HAP-1 (cell line): ENCODE measurements at places on chromosomes 12 and 14.

- DNase-seq = no peak
Measured at GRCh38 chr14:91919814-91920213, 27.7 kb downstream of the FBLN5 start.

GRCh38 chr12:77932216-77932615 lies 101.5 kb downstream of the NAV3 start:
- no peak for DNase-seq

DNA sequence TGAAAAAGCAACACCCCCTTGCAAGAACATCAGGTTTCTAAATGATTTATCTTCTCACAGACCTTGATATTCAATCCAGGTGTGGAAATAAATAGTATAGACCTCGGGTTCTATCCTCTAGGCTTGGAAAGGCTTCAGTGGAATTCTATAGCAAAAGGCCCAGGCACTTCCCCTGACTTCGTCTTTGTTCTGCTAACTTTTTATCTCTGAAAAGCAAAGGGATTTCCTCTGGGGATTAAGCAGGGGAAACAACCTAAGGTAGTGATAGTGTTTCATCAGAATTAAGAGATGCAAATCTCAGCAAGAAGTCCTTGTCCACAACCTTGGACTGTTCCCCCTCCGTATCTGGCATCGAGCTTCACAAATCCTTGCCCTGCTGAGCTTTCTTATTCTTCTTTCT lies 59.5 kb upstream of the DUSP6 start:
- DNase-seq = no peak

GRCh38 chr12:53103860-53104305 lies 597 bp downstream of the SOAT2 start:
- DNase-seq = no peak

DNA sequence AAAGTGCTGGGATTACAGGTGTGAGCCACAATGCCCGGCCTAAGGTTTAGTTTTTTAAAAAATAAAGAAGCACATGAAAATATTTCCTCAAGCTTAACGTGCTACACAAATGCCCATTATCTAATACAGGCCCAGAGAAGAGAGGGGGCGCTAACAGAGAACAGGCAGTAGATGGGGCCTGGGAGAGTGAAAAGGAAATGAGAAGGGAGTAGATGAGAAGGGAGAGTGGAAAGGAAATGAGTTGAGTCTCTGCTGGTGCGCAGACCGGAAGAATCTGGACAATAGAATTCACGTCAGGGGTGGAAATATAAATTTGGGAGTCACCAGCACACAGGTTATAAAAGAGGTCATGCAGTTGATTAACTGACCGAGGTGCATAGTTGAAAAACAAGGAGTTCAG lies 10.7 kb downstream of the PXN start:
- DNase-seq = no peak

DNA sequence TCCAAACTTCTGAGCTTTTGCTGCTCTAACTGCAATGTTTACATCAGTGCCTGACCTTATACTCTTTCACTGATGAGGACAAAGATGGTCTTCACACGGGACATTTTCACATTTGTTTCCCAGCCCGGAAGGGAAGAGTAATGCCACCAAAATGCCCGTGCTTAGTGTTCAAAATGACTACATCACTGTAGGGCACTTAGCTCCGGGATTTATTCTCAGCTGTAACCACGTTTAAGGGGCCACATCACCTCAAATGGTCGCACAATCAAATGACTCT lies 2.9 kb downstream of the GSG1 start:
- DNase-seq = no peak

- no peak for DNase-seq
Measured at GRCh38 chr12:52147964-52148463, 43.8 kb downstream of the KRT80 start.

DNA sequence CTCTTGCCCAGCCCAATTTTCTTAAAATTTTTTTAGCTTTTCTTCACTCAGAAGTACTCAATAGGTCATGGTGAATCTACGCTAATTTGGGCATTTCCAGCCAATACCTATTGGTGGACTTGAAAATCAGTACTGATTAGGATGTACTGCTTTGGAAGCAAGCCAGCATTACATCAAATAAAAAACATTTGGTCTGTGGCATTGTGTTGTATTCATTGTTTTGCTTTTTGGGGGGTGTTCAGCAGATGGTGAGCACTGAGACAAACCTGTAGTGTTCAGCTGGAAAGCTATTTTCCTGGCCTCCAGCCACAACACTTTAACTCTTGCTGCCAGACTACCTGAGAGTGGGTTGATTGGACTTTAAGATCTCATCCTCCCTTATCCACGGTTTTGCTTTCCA lies 4.0 kb downstream of the MAPKAPK5 start:
- DNase-seq = no peak

DNA sequence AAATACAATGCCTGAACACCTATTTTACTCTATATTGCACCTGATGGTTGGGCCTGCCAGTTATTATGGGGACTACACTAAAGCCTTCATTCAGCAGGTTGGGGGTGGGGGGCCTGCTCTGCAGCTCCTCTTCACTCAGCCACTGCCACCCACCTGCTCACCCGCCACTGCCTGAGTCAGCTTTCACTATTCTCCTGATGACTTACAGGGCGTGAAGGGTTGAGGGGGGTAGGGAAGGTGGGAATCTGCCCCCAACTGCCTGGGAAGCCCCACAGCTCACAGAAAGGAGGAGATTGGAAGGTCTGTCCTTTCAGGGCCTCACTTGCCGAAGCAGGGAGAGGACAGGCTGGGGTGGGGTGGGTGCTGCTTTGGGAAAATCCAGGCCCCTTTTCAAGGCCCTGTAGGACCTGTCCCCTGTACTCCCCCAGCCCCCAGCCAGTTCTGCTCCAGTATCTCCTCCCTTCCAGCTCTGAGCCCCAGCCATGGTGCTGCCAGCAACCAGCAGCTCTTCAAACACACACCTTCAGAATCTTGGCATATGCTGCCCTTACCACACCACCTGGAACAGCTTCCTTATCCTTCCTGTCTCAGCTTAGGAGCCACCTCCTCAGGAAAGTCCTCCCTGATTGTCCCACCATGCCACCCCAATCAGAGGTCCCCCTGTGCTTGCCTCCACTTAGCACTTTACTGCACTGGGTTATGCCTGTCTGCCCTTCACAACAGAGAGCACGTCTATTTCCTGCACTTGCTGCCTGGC lies 33.1 kb downstream of the IRF2BPL start:
- no peak for DNase-seq

- no peak for DNase-seq
Measured at GRCh38 chr14:99925471-99925870, 132.3 kb downstream of the EML1 start.

GRCh38 chr14:105091054-105091516 lies 25.9 kb upstream of the GPR132 start:
- DNase-seq = no peak

- no peak for DNase-seq
Measured at GRCh38 chr12:12185414-12185813, 81.4 kb downstream of the LRP6 start.

GRCh38 chr12:91434081-91434480 lies 251.5 kb upstream of the DCN start:
- DNase-seq = no peak

DNA sequence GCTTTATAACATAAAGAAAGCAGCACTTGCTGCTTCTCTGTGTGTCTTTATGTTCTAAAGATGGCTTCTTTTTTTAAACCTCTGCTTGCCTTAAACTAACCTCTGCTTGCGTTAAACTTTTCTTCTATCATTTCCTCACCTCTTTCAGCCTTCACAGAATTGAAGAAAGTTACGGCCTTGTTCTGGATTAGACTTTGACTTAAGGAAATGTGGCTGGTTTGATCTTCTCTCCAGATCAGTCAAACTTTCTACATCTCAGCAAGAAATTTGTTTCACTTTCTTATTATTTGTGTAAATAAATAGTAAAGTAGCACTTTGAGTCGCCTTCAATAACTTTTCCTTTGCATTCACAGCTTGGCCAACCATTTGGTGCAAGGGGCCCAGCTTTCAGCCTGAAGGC lies 64.2 kb downstream of the CMAS start:
- no peak for DNase-seq

DNA sequence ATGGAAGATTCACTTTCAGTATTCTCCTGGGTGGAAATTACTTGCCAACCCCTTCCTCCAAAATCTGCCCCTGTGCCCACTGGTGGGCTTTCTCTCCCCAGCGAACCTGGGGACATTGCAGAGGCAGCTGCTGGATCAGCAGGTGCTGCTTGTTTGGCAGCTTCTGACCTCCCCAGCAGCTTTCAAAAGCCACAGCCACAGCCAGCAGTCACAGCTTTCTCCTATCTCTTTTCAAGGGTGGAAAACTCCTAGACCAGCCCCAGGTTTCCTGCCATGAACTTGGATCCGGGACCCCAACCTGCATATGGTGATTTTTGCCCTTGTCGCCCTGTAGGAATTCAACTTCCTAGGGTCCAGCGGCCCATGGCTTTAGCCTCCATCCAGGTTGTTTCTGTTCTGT lies 330.8 kb downstream of the ADAMTS20 start:
- no peak for DNase-seq

DNA sequence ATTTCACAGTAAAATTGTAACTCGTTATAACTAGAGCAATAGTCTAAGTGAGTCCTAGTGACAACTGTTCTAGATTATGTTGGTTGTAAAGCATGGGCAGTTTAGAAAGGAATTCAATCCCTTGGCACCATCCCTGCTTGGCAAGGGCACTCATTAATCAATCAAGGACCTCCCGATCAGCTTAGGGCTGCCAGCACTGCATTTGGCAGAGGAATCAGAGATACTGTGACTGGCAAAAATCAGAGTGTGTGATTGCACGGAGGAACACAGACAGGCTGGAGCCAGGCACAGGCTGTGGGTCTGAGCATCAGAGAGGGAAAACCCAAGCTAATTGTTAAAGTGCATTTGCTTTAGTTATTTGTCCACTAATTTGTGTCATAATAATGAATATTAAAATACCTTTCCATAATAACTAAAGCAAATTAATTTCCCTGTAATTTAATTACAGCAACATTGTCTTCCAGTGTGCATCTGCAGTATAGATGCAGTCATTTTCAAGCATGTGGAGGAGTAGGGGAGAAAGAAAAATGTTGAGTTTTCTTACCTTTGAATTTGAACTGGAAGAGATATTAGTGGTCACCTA lies 3.2 kb upstream of the EGLN3 start:
- DNase-seq = no peak

DNA sequence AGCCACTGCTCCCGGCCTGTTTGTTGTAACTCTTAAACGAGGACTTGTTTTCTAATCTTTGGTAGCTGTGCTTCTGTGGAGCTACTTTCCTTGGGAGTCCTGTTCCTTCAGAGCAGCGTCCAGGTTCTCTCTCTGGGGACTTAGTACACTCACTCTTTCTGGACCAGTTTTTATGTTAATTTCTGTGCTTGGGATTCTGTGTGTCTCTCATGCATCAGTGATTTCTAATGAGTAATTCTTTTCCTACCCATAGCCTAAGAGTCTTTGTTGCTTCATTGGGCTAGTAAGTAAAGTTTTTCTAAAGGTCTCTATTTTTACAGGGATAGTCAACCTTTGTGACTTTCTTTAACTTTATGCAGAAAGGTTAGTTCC lies 289.3 kb downstream of the FBXL14 start:
- no peak for DNase-seq

- peak; percentile 12 for DNase-seq
Measured at GRCh38 chr14:69879175-69880043, at the start of gene SMOC1. Gene SMOC1, plus strand, starts transcription at chr14:69879416. Its CDS starts 263 bp downstream, at chr14:69879679.

- no peak for DNase-seq
Measured at GRCh38 chr12:56979628-56980027, 22.2 kb upstream of the RDH16 start.

DNA sequence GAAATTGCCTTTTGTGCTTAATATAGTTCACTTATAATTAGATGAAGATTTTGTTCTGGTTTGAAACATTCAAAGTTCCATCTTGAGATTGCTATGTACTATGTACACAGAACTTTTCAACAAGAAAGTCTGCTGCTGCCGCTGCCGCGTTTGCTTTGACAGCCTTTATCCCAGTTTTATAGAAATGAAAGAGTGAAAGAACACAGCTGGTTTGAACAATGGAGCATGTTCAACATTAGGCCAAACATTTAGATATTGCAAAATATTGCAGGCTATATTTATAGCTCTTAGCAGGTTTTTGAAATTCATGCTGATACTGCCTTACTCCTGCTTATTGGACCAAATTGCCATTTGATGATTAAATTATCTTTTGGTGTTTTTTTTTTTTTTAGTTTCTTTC lies 299.8 kb upstream of the PRKD1 start:
- no peak for DNase-seq

DNA sequence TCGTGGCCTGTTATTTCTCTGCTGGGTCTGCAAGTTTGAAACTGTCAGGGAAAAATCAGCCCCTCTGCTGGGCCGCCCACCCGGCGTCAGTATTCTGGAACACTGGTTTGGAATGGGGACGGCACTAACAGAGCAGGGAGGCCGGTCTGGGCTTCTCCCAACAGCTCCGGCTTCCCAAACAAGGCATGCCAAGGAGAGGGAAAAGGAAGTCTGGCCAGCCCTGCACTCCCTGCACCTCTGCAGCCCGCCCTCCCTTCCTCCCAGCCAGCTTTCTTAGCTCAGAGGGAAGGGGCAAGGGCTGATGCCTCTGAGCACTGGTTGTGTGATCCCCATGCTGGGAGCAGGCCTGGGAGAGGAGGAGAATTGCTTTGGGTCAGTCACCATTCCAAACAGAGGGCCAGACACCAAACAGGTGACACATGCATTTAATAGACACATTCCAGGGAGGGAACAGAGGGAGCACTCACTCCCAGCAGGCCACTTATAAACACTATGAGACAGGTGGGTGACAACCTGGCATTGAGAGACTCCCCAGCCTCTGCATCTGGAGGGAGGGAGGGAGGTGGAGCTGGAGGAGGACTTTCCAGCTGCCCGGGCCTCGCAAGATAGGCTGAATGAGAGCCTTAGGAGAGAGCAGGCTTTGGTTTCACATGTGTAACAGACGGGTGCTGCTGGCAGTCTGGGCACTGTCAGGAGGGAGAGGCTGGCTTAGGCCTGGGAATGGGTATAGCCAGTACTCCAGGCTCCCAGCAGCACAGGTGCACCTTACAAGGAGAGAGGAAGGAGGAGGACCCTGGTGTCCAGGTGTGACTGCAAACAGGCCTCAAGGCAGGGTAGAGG lies 10.3 kb downstream of the KRT75 start:
- DNase-seq = no peak

- DNase-seq = no peak
Measured at GRCh38 chr14:47660158-47660557, 15.2 kb downstream of the MDGA2 start.

DNA sequence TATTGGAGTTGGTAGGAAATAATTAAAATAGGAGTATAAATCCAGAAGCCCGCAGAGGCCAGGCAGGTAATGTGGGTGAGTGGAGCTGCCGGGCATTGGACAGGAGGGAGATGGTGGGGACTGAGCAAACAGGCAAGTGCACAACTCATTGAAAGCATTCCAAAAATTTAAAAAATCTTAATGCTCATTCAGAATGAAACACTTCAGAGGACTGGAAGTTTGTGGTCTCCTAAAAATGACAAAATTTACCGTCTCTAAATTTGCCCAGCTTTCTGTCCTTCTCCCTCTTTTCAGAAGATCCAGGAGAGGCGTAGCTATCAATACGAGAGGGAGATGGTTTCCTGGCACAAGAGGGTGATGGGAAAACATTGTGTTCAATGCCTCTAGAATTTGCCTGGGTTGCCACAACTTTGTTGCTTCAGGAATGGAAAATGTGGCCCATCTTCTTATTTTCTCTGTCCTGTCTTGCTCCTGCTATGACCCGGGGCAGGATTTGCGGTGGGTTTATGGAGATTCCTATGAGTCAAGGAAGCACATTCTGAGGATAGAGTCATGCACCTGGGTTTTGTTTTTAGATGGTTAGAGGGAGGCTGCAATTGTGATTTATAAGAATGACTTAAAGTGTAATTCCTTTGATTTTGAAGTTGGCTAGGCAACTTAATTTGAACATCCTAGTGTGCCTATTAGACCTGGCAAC lies 72.2 kb downstream of the BORCS5 start:
- no peak for DNase-seq

- DNase-seq = no peak
Measured at GRCh38 chr12:124721501-124722162, 142.0 kb downstream of the SCARB1 start.
